Epithelial cell of proximal tubule (primary cell): ENCODE measurements at places on chromosomes 7 and 10. TPM values are rescaled to one million over a fixed set of nuclear protein-coding genes. Genes with fewer than 3 reads are reported as not detected.

DNA sequence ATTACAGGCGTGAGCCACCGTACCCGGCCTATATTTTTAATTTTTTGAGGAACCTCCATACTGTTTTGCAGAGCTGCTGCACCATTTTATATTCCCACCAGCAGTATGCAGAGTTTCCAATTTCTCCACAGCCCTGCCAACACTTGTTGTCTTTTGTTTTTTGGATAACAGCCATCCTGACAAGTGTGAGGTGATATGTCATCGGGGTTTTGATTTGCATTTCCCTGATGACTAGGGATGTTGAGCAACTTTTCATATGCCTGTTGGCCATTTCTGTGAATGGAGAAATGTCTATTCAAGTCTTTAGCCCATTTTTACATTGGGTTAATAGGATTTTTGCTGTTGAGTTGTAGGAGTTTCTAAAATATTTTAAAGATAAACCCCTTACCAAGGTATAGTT lies 22.2 kb downstream of the ENTPD7 start:
- DNase-seq: peak; percentile 78

DNA sequence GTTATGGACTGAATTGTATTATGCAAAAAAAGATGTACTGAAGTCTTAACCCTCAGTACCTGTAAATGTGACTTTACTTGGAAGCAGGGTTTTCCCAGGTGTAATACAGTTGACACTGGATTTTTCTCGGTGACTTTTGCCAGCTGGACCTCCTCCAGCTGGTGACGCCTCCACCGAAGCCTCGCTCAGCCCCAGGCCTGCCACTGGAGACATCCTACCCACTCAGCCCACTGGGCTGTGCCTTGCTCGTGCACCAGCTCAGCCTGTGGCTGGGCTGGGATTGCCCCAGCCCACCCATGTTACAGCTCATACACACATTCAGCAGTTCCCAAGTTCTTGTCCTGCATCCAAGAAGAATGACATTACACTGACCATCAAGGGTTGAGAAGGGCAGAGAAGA lies 42.4 kb upstream of the GPR22 start:
- DNase-seq: no peak

- DNase-seq: no peak
Measured at GRCh38 chr10:4088354-4089066, 303.5 kb upstream of the KLF6 start.

GRCh38 chr7:1720326-1720725 lies 50.2 kb downstream of the ELFN1 start:
- DNase-seq: no peak

DNA sequence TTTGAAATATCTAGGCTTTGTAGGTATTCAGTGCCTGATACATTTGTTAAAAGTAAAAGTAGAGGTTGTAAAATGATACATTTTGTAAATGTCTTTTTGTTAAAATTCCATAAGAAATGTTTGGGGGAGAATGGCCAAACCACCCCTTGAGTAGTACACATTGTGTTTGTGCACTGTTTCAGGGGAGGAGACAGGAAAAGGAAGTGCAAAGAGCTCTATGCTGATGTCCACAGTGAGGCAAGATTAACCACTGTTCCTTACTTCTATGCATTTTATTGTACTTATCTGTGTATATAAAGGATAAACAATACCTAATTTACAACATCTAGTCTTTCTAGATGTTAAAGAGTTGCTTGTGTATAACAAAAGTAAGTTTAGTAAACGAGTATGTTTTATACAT lies 7.4 kb upstream of the CYCS start:
- no peak for DNase-seq

- no peak for DNase-seq
Measured at GRCh38 chr7:117402109-117402508, 25.2 kb downstream of the ASZ1 start.

DNA sequence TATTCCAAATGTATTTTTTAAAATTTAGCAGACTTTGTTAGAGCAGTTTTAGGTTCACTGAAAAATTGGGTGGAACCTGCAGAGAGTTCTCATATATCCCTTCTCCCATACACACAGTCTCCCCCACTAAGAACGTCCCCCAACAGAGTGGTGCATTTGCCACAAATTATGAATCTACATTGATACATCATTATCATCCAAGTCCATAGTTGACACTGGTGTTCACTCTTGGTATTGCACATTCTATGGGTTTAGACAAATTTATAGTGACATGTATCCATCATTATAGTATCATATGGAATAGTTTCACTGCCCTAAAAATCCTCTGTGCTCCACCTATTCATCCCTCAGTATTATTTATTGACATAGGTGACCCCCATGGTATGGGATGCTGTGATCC lies 97.3 kb upstream of the AFAP1L2 start:
- no peak for DNase-seq

DNA sequence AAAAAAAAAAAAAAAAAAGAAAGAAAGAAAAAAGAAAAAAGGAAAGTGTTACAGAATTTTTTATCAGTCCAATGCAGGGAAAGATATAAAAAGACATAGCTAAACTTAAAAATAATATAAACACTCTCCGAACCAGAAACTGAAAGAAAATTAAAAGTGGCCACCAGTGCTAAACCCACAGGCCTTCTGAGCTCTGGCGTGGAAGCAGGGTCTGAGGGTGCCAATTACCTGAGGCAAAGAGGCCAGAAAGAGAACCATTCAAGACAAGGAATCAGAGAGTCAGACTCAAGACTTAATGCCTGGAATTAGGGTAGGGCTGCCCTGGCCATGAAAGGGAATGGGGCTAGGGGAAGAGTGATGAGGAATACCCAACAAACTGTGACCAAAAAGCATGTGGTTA lies 36.9 kb upstream of the STARD3NL start:
- no peak for DNase-seq

DNA sequence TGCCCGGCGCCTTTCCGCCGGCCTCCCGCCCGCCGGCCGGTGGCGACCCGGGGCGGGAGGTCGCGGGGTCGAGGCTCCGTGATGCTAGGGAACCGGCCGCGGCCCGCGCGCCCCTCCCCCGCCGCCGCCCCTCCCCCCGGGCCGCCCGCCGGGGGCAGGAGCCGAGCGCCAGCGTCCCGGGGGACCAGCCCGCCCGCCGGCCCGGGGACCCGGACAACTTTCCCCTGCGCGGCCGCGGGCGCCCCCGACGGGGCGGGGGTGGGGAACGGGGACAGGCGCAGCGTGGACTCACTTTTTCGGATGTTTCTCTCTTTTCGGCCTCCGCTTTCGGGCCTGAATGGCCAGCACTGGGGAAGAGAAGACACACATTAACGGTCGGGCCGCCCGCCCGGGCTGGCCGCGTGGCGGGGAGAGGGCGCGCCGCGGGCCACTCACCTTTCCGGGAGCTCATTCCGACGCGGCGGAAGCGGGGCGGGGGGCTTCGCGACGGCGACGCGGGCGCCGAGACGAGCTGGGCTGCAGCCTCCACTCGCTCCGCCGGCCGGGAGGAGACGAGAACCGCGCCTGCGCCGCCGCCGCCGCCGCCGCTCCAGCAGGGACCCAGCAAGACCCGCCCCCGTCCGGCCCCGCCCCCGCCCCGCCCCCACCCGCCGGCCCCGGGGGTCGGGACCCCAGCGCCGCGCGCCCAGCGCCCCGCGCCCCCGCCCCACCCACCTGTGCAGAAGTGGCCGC lies at the start of gene SRPK2:
Gene SRPK2 (minus strand): TSS at position 566 of the 732 bp plus-strand sequence.
- DNase-seq: no peak

GRCh38 chr7:138885383-138886147 lies 87.6 kb upstream of the ATP6V0A4 start:
- no peak for DNase-seq

DNA sequence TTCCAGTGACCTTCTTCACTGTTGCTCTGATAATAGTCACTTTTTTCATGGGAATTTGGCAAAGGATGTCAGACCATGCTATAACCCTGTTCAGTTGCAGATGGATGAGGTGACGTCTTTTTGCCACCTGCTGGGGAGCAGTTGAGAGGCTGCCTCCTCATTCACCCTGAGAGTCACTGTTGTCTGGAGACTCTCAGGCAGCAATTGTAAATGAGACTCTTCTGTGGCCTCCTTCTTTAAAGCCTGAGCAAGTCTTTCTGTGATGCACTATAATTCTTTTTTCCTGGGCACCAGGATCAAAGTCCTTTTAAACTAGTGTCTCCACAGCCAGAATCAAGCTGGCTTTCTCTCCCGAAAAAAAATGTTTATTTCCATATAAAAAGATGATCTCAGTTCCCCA lies 345.1 kb downstream of the ARL4A start:
- DNase-seq: no peak

The ZWINT gene
- total RNA-seq: 65.8 and 115 TPM in 2 replicates

The LMOD2 gene
- total RNA-seq: not detected in 2 replicates

The NXPH1 gene
- total RNA-seq: not detected in 2 replicates
